ENCODE measurements at places on chromosomes 3 and 15.

DNA sequence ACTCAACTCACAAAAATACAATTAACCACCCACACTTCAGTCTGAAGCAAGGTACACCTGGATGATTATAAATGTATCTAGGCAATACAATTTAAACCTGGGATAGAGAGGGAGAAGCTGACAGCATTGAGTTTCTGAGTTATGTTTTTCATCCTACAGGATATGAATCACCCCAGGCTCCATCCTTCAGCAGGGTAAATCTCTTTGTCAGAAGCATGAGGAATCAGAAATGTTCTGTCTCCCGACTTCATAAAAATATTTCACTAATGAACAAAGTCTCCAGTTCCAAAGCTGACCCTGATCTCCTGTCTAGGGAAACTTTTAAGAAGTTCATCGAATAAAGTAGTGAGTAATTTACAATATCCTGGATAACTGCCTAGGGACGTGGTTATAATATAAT lies 25.5 kb upstream of the FRMD4B start:
- DNase-seq: no peak

GRCh38 chr3:23816721-23817120 lies 11.0 kb downstream of the UBE2E1 start:
- DNase-seq: no peak

DNA sequence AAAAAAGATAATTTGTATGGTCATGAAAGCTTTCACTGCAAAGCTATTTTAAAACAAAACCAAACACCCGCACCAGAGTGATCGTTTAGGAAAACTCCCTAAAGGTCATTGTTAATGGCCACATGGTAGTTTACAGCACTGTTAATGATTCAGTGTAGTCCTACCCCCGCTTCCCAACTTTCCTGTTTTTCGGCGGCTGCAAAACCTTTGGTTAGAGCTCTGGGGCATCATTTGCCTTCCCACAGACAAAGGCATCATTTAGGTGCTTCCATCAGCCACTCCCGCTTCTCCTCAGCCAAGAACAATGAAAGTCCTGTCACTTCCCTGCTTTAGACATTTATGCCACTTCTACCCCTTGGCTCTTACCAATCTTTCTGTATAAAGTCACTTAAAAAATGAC lies 10.6 kb downstream of the MELTF start:
- no peak for DNase-seq

DNA sequence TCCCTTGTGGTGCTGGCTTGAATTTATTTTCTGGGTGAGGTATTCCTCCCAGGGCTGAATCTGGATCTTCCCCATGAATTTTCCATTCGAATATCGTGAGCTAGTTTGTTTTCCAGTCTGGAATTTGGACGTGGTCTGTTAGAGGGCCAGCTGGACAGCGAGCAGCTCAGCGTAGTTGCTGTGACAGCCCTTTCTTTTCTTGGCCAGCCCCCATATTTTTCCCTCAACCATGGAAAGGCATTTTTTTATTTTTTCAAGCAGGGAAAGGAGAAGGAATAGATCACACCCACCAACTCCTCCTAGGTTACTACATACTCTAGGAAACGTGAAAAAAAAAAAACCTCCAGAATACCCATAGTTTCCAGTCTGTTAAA lies 152.0 kb downstream of the KLHL25 start:
- no peak for DNase-seq

GRCh38 chr3:22372292-22373062 lies 621.5 kb upstream of the ZNF385D start:
- DNase-seq: no peak

- no peak for DNase-seq
Measured at GRCh38 chr3:101690972-101691371, 4.5 kb upstream of the RPL24 start.

DNA sequence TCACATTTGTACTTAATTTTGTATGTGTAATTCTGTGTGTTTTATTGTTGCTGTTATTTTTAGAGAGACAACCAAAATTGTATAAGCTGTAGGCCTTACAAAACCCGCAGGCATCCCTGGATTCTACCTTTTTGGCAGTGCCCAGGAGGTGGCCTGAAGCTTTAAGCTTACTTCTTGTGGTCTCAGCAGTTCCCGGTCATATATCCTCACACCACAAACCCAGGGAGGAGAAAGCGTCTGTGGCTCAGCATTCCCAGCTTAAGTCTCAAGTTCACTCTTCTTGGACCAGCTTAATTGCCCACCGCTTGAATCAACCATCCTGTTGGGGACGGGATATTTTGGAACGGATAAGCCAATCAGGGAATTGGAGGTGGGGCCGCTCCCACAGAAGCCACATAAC lies 36.7 kb downstream of the C2CD4A start:
- no peak for DNase-seq

DNA sequence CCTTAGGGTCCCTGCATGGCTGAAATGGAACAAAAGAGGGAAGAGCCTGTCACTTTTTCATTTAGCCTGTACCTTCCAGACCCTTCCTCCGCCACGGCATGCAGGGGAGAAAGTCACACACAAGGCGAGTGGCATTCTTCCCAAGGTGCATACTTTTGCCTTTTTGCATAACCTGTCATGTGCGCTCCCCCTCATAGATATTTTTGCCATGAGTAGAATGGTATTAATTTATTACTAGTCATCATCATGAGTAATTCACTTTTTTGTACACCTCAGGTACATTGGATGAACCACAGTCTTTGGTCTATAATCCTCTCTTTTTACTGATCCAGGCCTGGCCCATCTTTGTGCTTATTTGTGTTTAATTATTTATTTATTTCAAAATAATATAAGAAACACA lies 8.9 kb upstream of the BUB1B start:
- no peak for DNase-seq

DNA sequence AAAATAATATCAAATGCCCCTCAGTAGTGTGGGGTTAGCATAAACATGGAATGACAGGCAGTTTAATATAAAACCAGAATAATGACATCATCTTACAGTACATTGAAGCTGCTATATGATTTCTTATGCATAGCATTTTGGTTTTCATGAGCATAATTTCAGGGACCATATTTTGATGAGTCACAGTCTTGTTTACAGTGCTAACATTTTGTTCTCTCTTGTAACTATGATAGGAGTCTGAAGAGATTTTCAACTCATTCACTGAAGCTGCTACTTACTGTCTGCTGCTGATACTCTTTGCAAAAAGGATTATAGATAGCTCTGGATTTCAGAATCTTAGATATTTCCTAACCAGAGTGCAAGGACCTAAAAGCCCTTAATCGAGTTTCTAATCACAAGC lies 92.6 kb upstream of the CCDC54 start:
- no peak for DNase-seq

DNA sequence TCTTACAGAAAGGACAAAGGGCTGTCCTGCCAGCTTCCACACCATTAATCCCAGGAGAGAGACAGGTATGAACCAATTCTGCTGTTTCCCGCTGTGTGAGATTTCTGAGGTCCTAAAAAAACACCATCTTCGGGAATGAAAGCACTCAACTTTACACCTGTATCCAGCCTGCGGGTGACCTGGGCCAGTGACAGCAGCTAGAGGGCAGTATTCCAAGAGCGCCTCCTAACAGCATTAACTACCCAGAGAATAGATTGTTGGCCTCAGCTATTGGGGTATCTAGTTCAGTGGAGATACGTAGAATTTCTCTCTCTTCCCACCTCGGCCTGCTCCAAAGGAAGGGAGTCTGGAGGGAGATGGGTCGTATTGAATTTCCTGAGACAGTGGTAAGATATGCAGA lies 55.1 kb downstream of the WDR76 start:
- no peak for DNase-seq

- peak; percentile 80 for DNase-seq
Measured at GRCh38 chr3:183350164-183350563, 78.3 kb downstream of the MCF2L2 start.

DNA sequence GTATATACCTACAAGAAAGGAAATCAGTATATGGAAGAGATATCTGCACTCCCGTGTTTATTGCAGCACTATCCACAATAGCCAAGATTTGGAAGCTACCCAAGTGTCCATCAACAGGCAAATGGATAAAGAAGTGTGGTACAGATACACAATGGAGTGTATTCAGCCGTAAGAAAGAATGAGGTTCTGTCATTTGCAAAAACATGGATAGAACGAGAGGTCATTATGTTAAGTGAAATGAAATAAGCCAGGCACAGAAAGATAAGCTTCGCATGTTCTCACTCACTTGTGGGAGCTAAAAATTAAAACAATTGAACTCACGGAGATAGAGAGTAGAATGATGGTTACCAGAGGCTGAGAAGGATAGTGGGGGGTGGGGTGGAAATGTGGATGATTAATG lies 53.1 kb downstream of the FAM81A start:
- DNase-seq: no peak

DNA sequence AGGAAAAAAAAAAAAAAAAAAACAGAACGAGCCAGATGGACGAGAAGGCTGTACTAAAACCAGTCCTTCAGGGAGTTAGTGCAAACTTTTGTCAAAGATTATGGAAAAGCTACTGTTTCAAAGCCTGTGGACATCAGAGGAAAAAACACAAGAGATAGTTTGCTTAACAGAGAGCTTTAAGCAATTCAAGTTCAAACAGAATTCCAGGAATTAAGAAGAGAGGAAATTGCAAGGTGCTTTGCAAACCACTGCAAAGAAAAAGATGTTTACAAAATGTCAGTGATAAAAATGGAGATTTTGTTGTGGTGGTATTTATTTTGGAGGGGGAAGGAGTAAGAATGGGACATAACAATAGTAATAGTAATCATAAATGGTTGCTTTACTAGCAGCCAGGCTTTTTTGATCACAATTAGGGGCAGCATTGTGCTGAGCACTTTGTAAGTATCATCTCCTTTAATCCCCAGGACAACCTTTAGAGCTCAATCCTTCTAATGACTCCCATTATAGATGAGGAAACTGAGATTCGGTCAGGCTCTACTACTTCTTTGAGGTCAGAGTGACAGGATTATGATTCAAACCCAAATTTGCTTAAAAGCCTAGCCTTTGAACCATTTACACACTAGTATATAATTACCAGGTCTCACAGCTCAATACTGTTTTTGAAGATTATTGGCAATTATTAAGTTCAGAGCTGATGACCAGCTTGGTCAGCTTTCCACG lies 22.4 kb upstream of the ARHGEF3 start:
- no peak for DNase-seq

GRCh38 chr15:39584662-39585388 lies 3.9 kb downstream of the THBS1 start:
- DNase-seq: no peak

DNA sequence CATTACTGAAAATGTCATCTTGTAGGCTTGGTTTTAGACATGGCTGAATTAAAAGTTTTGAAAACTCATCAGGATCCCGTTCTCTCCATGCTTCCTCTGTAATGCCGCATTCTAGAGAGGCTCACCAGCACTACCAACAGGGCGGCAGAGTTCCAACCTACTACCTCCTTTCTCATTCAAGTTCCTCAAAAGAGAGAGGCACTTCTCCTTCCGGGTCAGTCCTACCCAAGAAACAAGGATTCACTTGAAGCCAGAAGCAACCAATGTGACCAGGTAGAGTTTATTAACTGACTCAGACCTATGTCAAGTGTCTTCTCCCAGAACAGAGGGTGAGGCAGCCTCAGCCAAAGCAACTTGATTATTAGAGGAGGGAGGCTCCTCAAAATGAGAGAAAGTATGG lies 59.8 kb upstream of the GYG1 start:
- DNase-seq: no peak

GRCh38 chr15:50144341-50145120 lies 25.5 kb upstream of the ATP8B4 start:
- DNase-seq: no peak

GRCh38 chr15:29242456-29243242 lies 27.0 kb downstream of the NSMCE3 start:
- no peak for DNase-seq

- no peak for DNase-seq
Measured at GRCh38 chr3:7275396-7275795, 414.5 kb downstream of the GRM7 start.

GRCh38 chr3:134222835-134223234 lies 27.8 kb downstream of the RYK start:
- no peak for DNase-seq

- DNase-seq: no peak
Measured at GRCh38 chr3:16813336-16813735, 71.4 kb upstream of the PLCL2 start.

GRCh38 chr15:94212291-94212690 lies 19.1 kb upstream of the MCTP2 start:
- DNase-seq: no peak

DNA sequence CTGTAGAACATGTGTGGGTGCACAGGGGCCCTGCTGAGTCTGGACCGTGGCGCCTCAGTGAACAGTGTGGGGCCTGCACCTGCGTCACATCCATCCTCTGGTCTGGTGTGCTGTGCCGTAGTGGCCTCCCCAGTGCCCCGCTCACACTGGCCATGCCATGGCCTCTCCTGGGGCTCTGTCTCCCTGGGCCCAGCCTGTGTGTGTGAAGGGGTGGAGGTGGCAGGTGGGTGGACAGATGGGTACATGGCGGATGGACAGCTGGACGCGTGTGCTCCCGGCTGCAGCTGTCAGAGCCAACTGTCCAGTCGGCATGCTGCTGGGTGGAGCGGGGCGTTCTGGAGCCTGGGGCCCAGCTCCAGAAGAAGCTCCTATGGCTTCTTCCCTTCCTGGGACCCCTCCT lies 17.8 kb downstream of the PLXNA1 start:
- no peak for DNase-seq

DNA sequence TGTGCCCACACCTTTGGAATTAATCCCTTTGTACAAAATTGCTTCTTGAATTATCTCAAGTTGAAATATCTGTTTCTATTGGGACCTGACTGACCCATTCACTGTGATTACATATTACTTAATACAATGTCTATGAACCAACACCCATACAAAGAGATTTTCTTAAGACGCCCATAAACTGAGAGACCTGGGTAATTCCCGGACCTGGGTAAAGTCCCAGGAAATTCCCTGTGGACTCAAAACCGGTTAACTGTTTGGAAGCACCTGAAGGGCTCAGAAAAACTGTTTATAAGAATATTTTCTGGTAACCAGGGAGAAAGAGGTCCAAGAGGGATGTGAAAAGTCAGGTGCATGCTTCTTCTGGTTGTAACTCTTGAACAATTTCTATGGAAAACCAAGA lies 314.0 kb upstream of the WNT5A start:
- DNase-seq: no peak

GRCh38 chr15:87118435-87118834 lies 1038.8 kb downstream of the AGBL1 start:
- DNase-seq: no peak

DNA sequence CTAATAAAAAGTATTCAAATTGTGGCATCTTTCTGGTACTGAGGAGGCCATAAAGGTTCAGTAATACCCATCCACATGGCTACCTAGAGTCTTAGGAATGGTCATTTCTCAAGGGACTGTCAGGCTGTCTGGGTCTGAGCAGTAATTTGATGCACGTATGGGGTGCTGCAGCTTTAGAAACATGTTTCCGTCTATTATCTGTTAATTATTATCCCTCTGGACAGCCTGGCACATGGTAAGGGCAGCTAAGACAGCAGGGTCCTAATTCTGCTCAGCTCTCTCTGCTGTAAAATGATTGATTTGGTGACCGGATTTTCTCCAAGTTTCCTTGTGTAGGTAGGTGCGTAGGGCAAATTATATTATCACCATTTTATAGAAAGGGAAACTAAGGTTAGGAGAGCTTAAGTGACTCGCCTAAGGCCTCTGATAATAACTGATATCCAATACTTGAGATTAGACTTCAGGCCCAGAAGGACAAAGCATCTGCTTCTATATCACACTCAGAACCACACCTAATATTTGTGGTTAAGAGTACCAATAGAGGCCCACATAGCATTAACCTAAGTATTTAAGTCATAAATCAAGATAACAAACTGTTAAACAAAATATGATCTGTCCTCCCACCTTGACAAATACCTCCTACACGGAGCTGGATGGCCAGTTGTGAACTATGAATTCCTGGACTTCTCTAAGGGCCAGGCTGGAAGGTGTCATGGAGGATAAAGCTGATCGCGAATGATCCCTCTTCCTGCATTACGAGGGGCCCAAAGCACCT lies 2.9 kb upstream of the RAP2B start:
- DNase-seq: no peak

Measured in T-helper 2 cell (primary cell).